ENCODE measurements at places on chromosomes 11 and 22.

DNA sequence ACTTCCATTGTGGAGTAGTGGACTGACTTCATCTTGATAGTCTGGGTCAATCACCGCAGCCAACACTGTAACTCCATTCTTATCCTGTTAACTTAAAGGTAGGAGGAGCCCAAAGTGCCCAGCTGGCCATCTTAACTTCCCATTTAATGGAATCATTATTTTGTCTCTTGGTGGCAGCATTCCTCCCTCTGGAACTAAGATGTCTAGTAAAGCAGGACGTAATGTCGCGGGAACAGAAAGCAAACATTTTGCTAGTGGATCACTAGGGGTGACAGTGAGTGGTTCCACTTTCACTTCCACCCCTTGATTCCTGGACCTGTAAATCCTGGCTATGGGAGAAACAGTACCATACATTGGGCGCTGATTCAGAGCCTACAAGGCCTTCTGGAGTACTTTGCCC is 71.4 kb downstream of the GAB4 start:
- no peak for DNase-seq

GRCh38 chr11:92329646-92330045 is 105.0 kb downstream of the FAT3 start:
- no peak for DNase-seq

DNA sequence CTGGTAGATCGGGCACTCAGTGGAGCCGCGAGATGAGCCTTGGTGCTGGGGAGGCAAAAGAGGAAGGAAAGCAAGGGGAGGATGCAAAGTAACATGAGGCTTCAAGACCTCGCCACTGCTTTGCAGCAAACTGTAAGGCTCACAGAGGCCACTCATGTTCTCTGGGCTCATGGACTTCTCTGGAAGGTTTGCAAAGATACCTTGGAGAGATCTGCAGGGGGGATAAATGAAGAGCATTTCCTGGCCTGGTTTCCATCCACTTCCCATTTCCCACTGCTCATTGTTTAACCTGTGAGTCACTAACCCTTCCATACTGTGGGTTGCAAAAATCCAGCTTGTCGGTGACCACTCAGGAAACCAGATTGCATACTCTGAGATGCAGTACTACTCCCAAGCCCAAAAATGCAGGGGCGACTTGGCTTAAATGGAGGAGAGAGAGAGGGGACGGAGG is 38.5 kb downstream of the OSBP2 start:
- no peak for DNase-seq

DNA sequence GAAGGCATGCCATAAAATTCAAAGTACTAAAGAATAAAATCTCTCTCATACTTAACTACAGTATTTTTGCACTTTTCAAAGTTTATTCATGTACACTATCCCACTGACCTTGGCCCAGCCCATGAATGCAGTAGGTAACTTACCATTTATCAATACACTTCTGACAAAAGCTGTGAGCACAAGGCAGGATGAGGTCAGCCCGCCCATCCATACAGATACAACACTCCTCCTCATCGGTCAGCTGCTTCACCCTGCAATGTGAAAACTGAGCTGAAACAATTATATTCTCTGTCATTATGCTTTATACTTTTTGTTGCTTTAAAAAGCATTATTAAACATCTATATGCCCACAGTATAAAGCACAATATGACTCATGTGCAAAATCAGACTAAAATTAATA is 22.1 kb downstream of the RNF141 start:
- DNase-seq: no peak

GRCh38 chr11:40183073-40184064 is 1276.1 kb downstream of the LRRC4C start:
- no peak for DNase-seq

DNA sequence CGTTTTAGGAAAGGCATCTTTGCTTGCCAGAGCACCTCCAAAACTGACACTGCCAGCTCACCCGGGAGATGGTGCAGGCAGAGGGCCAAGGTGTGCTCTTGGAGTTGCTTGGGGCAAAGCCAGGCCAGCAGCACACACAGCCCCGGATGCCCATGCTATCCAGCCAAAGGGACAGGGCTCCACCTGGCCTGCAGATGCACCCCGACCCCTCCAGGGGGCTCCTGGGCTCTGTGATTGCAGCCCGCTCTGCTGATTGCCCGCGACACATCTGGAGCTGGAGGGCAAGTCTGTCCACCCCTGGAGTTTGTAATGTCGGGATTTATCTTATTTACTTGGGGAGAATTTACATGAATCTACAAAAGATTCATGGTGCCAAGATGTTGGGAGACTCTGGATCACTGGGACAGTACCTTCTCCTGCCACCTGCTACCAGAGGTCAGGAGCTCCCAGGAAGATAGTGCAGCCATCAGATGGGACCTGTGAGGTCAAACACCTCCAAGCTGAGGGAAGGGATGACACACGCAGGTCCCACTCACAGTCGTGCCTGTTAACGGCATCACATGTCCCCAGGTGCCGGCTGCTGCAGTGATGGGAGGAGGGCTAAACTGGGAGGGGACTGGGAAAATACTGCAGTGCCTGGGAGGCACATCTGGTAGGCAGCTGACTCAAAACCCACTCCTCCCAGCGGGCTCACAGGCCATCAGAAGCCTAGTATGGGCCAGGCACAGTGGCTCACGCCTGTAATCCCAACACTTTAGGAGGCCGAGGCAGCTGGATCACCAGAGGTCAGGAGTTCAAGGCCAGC is 17.2 kb downstream of the CBX7 start:
- peak; percentile 39 for DNase-seq

GRCh38 chr11:94481342-94481741 is 12.3 kb downstream of the MRE11 start:
- no peak for DNase-seq

DNA sequence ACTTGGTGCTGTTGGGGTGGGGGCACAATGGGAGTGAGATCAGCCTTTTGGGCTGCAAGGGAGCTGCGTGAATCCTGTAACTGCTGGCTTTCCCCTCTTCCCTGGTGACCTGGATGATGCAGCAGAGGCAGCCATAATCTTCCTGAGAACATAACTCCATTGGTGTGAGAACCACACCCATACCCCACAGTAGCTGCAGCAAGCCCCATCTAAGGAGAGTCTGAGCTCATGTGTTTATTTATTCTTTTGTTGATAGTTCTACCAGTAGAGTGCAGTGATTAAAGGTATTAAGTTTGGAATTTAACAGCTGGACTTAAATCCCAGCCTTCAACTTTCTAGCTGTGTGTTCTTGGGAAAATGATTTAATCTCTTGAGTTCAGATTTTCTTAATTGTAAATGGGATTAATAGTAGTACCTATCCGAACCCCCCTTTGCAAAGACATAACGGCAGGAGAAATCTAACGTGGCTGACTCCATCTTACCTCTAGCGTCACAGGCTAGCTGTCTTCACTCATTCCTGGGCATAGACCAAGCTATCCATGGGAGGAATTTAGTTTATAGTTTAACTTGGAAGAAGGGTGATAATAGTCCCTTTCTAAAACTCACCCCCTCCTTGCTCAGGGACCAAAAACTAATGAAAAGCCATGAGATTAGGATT is 385.0 kb upstream of the DDI1 start:
- DNase-seq: no peak

- DNase-seq: no peak
Measured at GRCh38 chr11:65593518-65594414, 1.8 kb downstream of the KCNK7 start.

GRCh38 chr11:44324222-44324621 is 14.3 kb upstream of the ALX4 start:
- no peak for DNase-seq

- no peak for DNase-seq
Measured at GRCh38 chr11:102580185-102580951, 44.8 kb downstream of the MMP20 start.

- DNase-seq: no peak
Measured at GRCh38 chr11:18703001-18703763, 4.6 kb downstream of the TMEM86A start.

DNA sequence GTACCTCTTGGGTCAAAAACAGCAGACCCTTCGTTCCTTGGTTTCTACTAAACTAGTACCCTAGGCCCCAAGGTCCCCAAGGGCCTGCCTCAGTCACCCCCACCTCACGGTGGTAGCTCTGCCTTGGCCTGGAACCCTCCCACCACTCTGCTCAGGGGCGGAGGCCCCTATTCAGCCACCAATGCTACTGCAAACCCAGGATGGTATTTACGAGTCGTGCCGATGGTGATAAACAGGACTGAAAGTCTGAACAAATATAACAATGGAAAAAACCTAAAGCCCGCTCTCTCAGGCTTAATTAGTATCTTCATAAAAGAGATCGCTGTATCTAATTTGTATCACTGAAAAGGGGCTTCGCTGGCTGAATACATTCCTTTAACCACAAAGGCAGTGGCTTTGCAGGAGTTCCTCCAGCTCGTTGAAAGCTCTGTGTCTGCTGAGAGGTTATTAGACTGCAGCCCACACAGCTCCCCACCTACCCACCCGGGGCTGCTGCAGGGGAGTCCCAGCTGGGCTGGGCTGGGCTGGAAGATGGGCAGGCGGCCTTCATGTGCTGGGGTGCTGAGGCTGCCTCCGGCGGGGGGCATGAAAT is 15.2 kb downstream of the SHISAL1 start:
- no peak for DNase-seq

DNA sequence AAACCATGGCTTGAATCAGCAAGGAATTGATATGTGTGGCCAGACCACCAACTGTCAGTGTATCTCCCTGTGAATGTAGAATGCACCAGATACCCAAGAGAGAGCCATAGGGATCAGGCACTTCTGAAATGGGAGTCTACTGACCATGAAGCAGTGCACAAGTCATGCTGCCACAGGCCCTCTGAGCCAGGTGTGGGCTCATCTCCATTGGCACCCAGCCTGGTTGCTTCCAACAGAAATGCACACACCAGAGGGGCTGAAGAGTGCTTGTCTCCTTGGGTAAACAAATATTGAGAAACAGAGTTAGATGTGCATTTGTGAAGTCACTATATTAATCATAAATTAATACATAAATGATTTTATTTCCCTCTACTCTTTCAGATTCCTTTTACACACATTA is 28.4 kb upstream of the PANX1 start:
- DNase-seq: no peak

GRCh38 chr22:23574877-23575276 is 5.2 kb downstream of the IGLL1 start:
- DNase-seq: no peak

- DNase-seq: no peak
Measured at GRCh38 chr11:117477721-117478120, 150.1 kb downstream of the CEP164 start.

DNA sequence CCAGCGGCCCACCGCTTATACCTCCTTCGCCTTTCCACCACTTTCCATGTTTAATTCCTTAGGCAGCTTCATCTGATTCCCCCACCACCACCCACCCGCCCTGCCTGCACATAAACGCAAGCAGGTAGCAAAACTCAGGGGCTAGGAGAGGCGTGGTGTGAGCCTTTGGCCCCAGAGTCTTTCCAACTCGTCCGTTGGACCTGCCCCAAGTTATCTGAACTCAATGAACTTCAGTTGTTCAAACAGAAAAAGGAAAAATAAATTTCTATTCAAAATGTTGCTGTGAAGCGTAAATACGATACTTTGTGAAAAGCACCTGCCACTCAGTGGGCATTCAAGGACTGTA is 814 bp upstream of the CDON start:
- no peak for DNase-seq

GRCh38 chr22:48088926-48089536 is 1326.6 kb downstream of the TBC1D22A start:
- no peak for DNase-seq

- no peak for DNase-seq
Measured at GRCh38 chr22:28791841-28792490, 8.4 kb downstream of the XBP1 start.

All from CD4-positive, alpha-beta T cell treated with Interleukin-6 at 100 ng/mL for 8 hours (primary cell).